ENCODE measurements at places on chromosomes 5 and 9.

DNA sequence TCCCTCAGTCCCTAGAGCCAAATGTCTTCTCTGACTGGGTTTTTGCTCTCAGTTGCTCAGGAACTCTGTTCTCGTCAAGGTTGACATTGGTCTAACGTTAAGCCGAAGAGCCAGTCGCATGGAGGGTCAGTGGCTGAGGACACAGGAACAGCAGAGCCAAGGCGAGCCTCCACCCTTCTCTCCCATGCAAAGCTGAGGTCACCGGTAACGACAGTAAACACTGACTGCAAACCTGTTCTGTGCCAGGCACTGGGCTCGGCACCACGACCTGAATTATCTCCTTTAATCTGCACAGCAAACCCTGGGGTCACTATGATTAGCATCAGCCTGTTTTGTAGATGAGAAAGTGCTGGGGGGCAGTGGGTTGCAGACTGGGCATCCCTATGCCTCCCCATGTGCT is 171.0 kb downstream of the COL23A1 start:
- no peak for DNase-seq

- DNase-seq, result peak; percentile 86
These were observed 38.8 kb downstream of the NFX1 start for GRCh38 chr9:33329117-33329563.

GRCh38 chr5:99795031-99795430 is 740.1 kb upstream of the FAM174A start:
- DNase-seq, result no peak

GRCh38 chr5:112257005-112257404 is 162.1 kb downstream of the EPB41L4A start:
- no peak for DNase-seq

DNA sequence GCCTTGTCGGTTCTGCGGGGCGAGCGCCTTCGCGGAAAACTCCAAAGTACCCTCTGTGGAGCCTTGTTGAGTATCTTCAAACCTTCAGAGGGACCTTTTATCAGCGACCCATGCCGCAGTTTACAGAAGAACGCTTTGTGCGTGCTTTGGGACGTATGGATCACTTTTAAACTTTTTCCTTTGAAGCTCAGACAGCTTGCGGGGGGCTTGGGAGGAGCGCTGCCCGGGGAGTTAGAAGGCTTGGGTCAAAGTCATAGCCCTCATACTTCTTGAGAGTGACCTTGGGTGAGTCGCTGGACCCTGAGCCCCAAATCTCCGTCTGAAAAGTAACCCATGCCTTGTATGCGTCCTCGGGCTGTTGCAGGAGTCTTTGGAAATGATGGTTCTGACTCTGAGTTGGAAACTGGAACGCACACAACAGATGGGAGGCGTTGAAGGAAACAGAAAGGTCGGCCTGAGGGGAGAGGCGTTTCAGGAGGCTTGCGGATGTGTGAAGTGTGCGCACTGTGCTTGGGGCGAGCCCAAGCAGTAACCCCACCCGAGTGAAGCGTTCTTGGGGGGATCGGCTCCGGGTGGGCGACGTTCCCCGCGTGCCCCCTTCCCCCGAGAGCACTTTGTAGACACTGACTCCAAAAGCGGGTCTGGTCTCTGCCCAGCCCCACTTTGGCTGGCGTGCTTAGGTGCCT is 661 bp upstream of the SLC25A51 start:
- no peak for DNase-seq
